ENCODE measurements at places on chromosomes 5 and 9.

DNA sequence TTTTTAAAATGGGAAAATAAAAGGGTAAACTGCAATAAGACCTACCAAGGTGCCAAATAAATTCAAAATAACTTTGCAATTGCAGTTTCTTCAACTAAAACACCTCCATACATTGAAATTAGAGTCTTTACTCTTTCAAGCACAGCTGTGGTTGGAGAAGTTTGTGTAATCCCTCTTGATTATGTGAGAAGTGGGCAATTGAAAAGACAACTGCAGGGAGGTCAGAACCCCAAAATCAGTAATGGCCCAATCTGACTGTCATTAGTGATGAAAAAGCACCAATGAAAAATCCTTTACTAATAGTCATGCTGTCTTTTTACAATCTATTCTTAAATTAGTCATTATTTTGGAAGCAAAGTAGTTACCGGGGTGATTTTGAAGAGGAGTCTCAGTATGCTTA lies 116.7 kb upstream of the RGMB start:
- no peak for DNase-seq

DNA sequence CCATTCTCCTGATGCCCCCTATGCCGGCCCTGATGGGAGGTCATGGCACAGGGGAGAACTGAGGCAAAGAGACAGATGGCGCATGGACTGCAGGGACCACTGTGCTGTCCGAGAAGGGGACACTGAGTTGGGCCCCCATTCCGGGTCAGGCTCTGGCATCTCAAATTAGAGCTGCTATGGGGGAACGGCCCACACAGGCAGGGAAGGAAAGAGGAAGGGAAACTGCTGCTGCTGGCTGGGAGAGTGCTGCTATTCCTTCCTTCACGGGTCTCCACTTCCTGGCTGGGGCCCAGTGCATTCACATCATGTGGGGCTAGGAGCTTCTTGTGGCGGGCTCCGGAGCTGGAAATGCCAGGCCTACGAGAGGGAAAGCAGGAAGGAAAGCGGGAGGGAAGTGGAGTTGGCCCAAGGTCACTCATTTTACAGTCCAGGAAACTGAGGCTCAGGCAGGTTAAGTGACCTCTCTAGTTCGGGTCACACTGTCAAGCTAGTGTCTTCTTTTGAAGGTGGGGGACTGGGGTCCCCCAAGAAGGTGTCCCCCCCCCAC lies 1.3 kb upstream of the CARD19 start:
- DNase-seq: peak; percentile 81

- no peak for DNase-seq
Measured at GRCh38 chr9:97479496-97480159, 21.8 kb upstream of the TMOD1 start.

- DNase-seq: no peak
Measured at GRCh38 chr5:131481569-131481968, 153.5 kb downstream of the RAPGEF6 start.

- DNase-seq: no peak
Measured at GRCh38 chr9:88697764-88698432, 162.9 kb downstream of the NXNL2 start.

- no peak for DNase-seq
Measured at GRCh38 chr9:74173284-74173683, 323.9 kb upstream of the RORB start.

DNA sequence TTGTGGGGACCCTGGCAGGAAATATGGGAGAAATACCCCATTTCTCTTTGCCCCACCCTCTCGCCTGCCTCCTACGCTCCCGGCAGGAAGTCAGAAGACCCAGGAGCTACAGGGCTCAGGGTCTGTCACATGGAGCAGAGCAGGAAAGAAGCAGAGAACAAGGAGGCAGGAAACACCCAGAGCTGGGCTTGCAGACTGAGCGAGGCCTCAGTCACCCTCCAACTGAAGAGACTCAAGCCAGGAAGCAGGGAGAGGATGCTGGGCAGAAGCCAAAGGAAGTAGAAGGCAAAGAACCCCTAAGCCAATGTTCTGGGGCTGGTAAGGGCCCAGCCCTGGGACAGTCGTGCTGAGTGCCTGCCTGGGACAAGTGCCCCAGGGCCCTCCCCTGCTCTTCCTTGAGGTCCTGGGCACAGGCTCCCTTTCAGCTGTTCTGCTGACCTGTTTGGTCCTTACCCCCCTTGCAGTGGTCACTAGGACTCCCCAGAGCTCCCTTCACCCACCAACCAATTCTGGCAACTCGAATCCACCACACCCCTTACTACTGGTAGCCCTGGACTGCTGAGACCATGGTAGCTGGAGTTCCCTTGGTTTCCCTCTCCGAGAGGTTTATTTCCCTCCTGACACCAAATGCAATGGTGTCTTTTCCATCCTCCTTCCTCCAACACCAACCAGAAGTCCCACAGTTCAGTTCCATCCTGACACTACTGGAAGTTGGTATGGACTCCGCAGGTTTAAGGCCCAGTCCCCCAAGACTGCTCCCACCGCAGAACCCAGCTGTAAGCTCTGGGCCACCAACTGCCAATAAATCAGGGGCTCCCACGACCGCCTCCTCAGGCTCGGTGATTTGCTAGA lies 157.5 kb downstream of the COL23A1 start:
- DNase-seq: peak; percentile 1

DNA sequence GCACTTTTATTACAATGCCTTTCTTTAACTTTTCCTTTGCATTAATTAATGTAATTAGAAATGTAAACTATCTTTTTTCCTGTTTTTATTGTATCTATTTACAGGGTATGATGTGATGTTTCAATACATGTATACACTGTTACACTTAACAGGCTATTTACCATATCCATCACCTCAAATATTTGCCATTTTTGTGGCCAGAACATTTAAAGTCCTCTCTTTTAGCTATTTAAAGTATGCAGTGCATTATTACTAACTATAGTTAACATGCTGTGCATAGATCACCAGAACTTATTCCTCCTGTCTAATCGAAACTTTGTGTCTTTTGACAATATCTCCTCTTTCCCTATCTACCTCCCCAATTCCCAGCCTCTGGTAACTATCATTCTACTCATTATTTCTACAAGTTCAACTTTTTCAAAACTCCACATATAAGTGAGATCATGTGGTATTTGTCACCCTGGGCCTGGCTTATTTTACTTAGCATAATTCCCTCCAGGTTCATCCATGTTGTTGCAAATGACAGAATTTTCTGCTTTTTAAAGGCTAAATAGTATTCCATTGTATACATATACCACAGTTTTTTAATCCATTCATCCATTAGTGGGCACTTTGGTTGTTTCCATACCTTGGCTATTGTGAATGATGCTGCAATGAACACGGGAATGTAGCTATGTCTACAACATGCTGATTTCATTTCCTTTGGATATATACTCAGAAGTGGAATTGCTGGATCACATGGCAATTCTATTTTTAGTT lies 32.8 kb downstream of the OR2K2 start:
- no peak for DNase-seq

GRCh38 chr5:133489632-133490031 lies 122.7 kb downstream of the FSTL4 start:
- DNase-seq: no peak

GRCh38 chr5:38680094-38680825 lies 123.8 kb upstream of the LIFR start:
- DNase-seq: no peak

DNA sequence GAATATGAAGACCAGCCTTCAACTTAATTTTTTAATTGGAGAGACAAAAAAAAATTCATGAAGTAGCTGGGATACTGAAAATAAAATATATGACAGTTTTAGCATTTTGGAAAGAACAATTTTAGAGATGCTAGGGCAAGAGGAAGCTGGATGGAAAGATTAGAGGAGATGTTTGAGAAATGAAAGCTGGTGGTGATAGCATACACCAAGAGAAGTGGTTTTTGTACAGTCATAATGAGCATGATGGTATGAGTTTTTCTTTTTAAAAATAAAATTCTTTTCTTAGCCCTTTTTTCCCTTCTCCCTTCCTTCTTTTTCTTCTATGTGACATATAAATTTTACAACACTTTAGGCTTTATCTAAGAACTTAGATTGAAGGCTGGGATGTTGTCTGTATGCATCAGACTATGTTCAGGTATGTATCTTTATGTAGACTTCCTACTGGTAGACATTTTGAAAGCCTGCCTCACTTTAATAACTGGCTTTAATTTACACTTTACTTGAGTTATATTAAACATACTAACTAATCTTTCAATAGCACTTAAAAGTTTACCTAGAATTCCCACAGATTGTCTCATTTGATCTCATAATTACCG lies 522.5 kb downstream of the TLE4 start:
- DNase-seq: no peak

- DNase-seq: no peak
Measured at GRCh38 chr5:156025656-156026055, 301.3 kb upstream of the SGCD start.

- no peak for DNase-seq
Measured at GRCh38 chr5:60538955-60539866, 160.8 kb downstream of the DEPDC1B start.

DNA sequence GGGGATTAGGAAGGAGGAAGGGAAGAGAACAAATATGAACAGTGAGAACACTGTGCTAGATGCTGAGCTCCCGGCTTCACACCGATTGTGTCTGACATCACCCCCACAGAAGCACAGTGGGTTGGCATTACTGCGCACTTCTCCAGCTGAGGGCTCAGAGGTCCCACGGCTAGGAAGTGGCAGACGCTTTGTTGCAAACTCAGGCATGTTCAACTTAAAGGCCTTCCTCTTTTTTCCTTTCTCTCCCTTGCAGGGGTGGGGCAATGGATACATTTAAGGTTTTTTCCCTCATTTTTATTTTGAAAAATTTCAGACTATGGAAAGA lies 15.5 kb upstream of the SHB start:
- no peak for DNase-seq

DNA sequence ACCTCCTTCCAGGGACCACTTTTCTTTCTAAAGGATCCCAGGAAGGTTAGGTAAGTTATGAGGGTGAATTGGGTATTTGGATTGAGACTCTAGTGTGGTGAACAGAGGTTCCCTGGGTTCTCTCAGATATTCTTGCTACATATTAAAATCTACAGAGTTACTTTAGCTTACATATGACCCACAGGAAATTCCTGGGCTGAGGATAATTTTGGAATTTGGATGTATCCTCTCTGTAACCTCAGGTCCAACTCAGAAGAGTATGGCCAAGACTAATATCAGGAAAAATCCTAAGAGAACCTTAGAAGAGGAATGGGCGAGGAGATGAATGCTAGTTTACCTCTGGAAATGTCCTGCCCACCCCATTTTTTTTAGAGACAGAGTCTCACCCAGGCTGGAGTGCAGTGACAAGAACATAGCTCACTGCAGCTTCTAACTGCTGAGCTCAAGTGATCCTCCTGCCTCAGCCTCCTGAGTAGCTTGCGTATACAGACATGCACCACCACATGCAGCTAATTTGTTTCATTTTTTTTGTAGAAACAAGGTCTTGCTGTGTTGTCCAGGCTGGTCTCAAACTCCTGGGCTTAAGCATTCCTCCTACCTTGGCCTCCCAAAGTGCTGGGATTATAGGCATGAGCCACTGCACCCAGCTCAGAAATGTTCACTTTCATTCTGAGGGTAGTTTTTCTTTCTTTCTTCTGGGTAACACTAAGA lies 196.4 kb downstream of the ARHGEF28 start:
- DNase-seq: no peak

- DNase-seq: no peak
Measured at GRCh38 chr5:175032741-175033151, 308.4 kb downstream of the MSX2 start.

DNA sequence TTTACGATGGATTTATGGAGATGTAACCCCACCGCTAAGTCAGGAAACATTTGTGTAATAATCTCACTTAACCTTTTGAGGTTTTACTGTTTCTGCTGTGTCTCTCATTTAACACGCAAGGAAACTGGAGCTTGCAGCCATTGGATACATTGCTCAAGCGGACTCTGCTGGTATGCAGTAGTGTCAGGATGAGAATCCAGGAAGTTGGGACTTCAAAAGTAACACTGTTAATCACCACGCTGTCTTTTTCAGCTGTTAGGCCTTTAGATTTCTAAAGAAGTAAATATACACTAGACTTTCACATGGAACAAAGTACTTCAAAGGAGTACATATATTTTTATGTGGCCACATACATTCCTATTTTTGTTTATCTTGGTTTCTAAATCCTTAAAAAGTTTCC lies 114.7 kb downstream of the LPAR1 start:
- DNase-seq: no peak

- DNase-seq: no peak
Measured at GRCh38 chr5:55638455-55638854, 73.7 kb downstream of the SLC38A9 start.

DNA sequence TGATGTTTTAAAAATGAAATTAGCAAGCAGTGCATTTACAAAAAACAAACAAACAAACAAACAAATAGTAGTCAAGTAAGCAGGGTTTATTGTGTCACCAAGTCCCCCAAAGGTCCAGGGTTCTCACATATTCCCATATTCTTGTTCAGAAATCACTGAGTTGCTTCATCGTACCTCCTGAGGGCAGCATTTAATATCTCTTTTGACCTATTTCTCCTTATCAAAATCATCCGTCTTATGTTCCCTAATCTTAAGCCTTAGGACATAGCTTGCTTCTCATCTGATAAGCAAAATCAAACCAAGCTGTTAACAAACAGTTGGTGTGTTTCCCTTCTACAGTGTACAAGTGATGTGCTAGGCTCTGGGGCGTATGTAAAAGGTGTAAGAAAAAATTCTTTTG lies 109.5 kb upstream of the MAN2A1 start:
- no peak for DNase-seq

GRCh38 chr5:59287884-59288283 lies 605.6 kb downstream of the PDE4D start:
- no peak for DNase-seq

DNA sequence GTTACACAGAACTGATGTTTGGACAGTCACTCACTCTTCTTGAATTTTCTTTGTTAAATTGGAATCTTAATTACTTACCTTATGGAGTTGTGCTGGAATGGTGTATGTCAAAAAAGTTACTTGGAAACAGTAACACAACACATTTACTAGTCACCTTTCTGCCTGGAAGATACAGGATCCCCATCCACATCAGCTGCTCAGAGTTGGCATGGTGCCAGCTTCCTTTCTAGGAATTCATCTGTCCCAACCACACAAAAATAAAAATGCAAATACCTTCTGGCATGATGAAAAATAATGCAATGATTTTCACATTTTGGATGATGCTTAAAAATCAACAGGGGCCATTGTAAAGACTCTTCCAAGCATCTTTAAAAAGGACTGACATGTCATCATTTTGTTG lies 341.5 kb downstream of the TMEM38B start:
- DNase-seq: no peak

DNA sequence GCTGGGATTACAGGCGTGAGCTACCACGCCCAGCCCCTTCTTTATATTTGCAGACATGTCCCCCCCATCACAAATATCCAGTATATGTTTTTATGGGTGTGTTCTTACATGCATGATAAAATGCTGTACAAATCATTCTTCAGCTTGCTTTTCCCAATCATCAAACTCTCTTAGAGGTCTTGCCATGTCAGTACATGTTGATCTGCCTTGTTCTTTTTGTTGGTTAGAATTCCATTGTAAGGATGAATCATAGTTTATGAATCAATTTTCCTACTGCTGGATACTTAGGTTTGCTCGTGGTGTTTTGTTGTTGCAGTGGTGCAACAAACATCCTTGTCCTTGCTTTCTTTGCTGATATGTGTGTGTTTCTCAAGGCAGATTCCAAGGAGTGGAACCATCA lies 79.9 kb upstream of the NEURL1B start:
- no peak for DNase-seq

All from ovary (tissue), 10 donors.